ENCODE measurements at places on chromosomes 16 and 17.
A peak's percentile ranks its signal among the peaks of the same experiment; 100 is the strongest.

DNA sequence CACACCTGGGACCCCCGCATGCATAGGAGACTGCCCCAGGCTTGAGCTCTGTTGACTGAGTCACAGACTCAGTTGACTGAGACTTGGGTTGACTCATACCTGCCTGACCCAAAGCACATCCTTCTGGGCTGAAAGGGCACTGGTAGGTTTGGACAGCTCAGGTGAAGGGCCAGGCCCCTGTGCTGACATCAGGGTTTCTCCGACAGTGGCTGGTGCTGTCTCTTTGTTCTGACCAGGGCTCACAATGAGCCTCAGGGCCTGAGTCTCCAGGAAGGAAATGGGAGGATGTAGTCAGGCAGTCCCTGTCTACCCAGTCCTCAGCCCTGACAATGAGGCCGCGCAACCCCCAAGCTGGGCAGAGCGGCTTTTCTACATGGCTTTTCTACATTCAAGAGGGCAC is 6.5 kb downstream of the SPNS2 start:
- DNase-seq: no peak

DNA sequence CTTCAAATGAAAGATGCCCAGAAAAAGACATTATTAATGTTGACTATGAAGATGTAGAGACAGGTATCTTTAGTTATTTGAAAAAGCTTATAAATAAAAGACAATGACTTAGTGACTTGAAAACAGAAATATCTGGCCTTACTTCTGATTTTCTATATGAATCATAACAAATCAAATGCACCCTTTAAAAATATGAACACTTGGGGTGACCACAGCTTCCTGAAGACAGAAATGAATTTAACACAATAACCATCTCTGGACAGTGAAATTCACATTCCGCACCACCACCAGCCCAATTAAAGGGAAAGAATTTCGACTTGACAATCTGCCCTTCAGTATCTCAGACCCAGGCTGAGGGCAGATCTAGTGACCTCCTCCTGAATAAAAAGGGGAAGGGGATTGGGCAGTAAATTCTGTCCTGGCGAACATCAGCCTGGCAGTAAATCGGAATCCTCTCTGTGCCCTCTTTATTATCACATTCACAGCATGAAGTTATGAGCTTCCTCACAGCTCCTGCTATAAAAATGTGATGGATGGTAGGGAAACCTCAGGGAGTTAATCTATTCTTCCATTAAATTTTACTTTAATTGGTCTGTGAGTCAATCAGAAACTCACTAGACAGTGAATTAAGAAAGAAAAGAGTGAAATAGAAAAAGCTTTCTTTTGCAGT is 131.5 kb downstream of the SNX11 start:
- DNase-seq: no peak

- no peak for DNase-seq
Measured at GRCh38 chr17:57838857-57839570, 10.8 kb downstream of the MRPS23 start.

- no peak for DNase-seq
Measured at GRCh38 chr17:66485309-66485947, 183.0 kb downstream of the PRKCA start.

GRCh38 chr17:63834431-63835166 is 7.1 kb upstream of the FTSJ3 start:
- DNase-seq: peak; percentile 35

- no peak for DNase-seq
Measured at GRCh38 chr17:82012640-82013295, 9.9 kb downstream of the CENPX start.

GRCh38 chr17:70654706-70655105 is 485.4 kb downstream of the KCNJ2 start:
- DNase-seq: no peak

GRCh38 chr17:50139950-50140885 is 10.3 kb upstream of the SAMD14 start:
- DNase-seq: peak; percentile 62

GRCh38 chr16:75495076-75495674 is at the start of gene CHST6:
TSS of gene CHST6 (minus strand) at chr16:75495441. CDS start at chr16:75479828, 15,613 bp downstream.
- DNase-seq: peak; percentile 38

DNA sequence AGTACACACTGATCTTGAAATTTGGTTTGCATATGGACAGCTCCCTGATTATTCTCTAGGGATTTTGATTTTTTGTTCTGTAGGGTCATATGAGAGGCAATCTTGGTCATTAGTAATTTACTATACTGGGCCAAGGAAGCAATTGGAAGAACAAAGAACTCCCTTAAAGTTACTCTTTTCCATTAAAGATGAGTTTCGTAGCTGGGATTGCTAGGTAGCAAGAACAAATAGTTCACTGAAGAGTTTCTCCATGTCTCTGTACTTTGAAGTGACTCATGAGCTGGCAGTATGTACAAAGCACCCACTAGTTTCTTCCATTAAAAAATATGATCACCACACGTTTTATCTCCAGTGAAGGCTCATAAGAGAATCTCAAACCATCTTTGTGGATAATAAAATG is 6.2 kb upstream of the BCAS3 start:
- no peak for DNase-seq

DNA sequence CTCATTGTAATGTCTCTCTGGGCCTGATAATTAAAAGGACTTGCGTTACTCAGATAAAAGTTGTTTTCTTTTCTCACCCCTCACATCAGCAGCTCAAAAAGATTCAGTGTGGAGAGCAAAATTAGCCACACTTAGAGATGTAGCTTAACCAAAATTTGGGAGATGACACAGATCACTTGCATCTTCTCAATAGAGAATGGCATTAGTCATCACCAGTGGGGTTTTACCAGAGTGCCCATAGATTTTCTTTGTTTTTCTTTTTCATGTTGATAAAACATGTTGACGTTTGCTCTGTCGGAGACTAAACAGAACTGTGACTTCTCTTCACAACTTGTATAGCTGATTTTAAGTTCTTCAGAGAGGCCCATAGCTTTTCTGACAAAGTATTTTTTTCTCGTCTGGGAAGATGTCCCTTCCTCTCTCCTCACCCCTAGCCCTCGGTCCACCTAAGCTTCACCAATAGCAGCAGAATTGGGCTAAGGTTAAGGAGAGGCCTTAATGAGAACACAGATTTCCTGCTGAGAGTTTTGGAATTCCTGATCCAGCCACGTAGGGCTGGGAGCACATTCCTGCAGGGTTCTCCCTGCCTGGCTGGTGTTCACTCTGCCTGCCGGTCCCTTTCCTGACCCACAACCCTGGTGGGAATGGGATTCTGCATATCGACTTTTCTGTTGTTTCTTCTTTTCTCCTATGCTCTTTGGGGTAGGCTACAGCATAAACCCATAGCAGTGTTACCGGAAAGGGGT is 92.6 kb downstream of the CACNG3 start:
- DNase-seq: no peak

DNA sequence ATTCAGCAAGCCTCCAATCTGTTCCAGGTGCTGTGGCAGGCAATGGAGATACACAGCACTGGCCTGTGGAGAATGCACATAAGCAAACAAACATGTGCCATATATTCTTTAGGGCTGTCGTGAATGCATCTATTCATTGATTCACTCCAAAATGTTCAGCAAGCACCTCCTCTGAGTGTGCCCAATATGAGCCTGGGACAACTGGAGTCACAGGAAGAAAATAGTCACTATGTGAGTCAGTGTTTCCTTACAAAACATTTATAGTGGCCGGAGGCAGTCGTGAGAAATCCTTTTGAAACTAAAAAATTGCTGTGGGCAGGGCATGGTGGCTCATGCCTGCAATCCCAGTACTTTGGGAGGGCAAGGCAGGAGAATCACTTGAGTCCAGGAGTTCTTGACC is 310.1 kb downstream of the CA10 start:
- no peak for DNase-seq

DNA sequence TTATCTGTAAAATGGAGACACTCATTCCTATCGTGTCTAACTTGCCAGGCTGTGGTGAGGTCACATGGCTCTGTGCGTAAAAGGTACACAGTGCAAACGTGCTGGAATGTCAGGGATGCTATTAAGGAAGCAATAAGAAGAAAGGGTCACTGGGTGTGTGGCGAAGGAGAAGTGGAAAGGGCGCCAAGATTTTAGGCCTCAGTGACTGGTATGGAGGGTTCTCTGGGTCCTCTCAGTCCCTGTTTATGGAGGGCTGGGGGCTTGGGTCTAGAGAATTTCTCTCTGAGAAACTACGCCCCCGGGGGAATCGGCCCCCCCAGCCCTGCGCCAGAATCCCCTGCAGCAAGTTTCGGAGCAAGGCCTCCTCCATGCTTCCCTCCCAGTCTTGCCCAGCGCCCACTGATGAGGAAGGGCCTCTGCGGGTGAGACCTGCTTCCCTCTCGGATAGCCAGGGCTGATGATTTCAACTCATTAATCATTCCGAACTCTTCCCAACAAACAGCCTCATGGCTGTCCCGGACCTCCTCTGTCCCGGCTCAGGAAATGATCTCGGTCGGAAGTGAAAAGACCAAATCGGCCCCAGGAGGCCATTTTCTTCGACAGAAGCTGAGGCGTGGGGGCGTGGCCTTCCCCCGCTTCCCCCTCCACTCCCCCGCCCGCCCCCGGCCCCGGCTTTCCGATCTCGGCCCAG is 1.2 kb upstream of the HEXIM1 start:
- no peak for DNase-seq

DNA sequence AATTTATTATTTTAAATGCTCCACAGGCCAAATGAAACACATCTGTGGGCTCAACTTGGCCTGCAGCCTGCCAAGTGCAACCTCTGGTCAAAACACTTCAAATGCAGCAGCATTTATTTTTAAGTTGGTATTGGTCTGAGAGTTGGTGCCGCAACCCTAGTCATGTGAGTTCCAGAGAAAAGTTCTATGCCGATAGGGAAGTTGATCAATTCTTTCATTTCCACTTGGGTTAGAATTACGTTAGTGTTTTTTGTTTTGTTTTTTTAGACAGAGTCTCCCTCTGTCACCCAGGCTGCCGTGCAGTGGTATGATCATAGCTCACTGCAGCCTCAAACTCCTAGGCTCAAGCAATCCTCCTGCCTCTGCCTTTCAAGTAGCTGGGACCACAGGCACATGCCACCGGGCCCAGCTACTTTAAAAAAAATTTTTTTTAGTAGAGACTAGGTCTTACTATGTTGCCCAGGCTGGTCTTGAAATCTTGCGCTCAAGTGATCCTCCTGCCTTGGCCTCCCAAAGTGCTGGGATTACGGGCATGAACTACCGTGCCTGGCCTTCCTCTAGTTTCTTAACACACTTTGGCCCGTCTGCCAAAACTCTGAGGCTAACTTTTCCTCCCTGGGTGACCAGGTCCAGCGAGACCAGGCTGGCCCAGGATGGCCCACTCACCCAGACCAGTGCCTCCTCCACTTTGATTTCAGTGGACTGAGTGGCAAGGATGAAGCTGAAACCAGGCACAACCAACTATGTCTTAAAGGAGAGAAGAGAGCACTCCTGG is 221.1 kb downstream of the MRTFB start:
- DNase-seq: no peak

GRCh38 chr16:24308200-24308599 is 52.1 kb downstream of the CACNG3 start:
- no peak for DNase-seq

DNA sequence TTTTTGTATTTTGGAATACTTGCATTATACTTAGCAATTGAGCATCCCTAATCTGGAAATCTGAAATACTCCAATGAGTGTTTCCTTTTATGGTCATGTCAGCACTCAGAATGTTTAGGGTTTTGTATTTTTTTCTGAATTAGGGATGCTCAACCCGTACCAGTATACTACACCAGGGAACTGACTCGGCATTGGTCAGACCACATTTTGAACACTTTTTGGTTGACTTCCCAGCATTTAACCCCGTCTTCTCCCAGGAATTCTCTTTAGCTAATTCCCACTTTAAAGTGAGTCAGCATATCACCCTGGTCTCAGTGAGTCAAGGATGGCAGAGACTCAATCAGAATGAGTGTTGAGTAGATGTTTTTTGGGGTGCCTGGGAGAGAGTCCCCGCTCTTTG is 177.9 kb downstream of the SPECC1 start:
- DNase-seq: no peak

- DNase-seq: no peak
Measured at GRCh38 chr17:75514919-75515495, 330 bp downstream of the CASKIN2 start.

All from stimulated activated naive B cell treated with anti-CD40 and anti-IgM and Interleukin-4, amounts not matched to agents 10 μg/mL and 1 μg/mL and 100 μg/mL, for 72 hours (primary cell).